Fibroblast of skin of right biceps (primary cell): ENCODE measurements at places on chromosomes 7 and 10.

GRCh38 chr10:22029445-22030236 is 26.1 kb upstream of the DNAJC1 start:
- no peak for DNase-seq

GRCh38 chr7:17094963-17095574 is 203.4 kb upstream of the AHR start:
- DNase-seq, result peak; percentile 77

- DNase-seq, result no peak
These were observed 56.8 kb downstream of the ZNF438 start for GRCh38 chr10:30974773-30975415.

DNA sequence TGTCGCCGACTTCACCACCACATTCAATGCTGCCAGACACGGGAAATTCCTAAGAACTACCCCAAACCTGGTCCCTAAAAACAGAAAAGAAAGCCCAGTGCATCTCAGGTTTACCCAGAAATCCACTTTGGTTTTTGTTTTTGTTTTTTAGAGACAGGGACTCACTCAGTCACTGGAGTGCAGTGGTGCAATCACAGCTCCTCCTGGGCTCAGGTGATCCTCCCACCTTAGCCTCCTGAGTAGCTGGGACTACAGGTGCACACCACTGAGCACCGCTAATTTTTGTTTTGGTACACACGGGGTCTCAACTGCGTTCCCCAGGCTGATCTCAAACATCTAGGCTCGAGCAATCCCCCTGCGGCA is 22.8 kb downstream of the MAD1L1 start:
- DNase-seq, result no peak

DNA sequence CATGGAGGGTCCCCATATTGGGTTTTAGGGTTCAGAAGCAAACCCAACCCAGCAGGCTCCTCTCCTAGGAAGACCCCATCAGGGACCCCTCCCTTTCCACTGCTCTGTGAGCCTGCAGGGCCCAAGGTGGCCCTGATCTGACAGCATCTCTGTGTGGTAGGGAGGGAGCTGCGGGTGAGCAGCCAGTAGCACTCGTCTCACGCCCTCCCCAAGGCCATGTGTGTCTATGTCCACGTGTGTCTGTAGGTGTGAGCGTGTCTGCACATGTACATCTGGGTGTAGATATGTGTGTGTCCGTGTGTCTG is 103.5 kb upstream of the FAM20C start:
- DNase-seq, result no peak

GRCh38 chr10:38157270-38157685 is 63.1 kb downstream of the ZNF37A start:
- DNase-seq, result no peak
